ENCODE measurements at places on chromosomes 1 and 21. TPM values are rescaled to one million over a fixed set of nuclear protein-coding genes. Genes with fewer than 3 reads are reported as not detected.

LRRC7 gene
- total RNA-seq: 0.14 TPM

DNAJC6 gene
- total RNA-seq: 1.9 TPM

AMY1C gene
- total RNA-seq: not detected

CACHD1 gene
- 3.3 TPM for total RNA-seq

PRKAB2 gene
- 6.0 TPM for total RNA-seq

DNA sequence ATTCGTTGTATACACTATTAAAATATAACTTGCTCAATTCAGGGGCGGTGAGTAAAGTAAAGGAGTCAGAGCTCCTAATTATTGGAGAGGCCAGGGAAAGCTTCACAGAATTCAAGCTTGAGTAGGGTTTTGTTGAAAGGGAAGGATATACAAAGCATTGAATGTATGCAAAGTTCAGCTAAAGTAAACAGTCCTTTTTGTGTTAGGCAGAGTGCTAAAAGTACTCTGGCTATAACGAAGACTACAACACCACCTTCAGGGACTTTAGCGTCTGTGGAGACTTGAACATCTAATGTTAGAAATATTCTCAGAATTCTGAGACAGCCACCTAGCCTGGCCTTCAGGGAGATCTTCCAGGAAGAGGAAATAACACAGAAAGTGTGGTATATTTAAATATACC lies 1.1 kb downstream of the FALEC start:
- no peaks in the 10 kb centered on the region for H3K27me3 ChIP-seq
- no peak for DNase-seq
- no peaks in the 10 kb centered on the region for H3K36me3 ChIP-seq
- peaks cover 14% of the 10 kb centered on the region for H3K4me1 ChIP-seq
- H3K4me3 ChIP-seq: peak overlapping the region; percentile 84
- no peak overlapping the region for H3K27ac ChIP-seq

DNA sequence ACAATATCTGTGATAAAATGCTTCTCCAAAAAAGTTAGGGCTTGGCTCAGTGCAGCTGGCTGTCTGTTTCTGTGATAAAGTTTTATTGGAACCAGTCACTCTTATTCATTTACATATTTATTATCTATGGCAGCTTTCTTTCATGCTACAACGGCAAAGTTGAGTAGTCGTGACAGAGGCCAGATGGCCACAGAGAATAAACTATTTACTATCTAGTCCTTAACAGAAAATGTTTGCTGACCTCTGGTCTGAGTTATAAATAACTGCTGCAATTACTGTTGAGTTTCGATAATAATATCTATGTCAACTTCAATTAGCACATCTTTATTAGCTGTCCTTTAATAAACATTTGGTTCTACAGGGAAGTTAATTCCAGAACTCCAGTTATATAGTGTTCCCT lies 180.2 kb upstream of the RUNX1 start:
- H3K4me1 ChIP-seq: peaks cover 22% of the 10 kb centered on the region
- H3K4me3 ChIP-seq: no peak overlapping the region
- no peak for DNase-seq
- H3K27me3 ChIP-seq: no peaks in the 10 kb centered on the region

DNA sequence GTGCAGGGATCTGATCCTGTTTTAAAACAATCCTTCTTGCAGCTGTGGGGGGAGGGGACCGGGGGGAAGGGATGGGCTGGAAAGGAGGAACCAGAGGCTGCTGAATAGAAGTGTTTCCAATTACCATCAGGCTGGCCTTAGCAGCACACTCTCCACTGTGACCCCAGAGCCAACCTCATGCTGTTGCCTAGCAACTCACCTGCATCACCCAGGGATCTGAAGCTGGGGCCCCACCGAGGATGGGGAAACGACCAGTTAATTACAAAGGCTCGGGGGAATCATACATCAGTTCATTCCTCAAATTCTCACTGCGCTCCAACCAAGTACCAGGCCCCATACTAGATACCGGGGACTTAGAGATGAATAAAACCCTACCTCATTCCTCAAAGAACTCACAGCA lies 11.9 kb upstream of the GPX7 start:
- H3K4me3 ChIP-seq: no peak overlapping the region
- no peaks in the 10 kb centered on the region for H3K27me3 ChIP-seq
- peaks cover 4% of the 10 kb centered on the region for H3K4me1 ChIP-seq
- no peaks in the 10 kb centered on the region for H3K36me3 ChIP-seq
- H3K27ac ChIP-seq: no peak overlapping the region

DNA sequence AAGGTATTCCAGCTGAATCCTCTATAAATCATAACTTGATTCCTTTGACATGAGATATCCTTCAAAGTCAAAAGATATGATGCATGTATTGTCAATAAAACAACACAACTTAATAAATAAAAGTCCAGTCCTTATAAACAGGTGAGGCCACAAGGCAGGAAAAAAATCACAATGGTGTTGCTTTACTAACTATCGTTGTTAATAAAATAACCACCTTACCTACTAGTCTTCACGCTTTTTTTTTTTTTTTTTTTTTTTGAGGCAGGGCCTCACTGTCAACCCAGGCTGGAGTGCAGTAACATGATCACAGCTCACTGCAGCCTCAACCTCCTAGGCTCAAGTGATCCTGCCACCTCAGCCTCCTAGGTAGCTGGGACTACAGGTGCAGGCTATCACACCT lies at the start of gene TMEM81:
TMEM81 (minus strand) TSS at position 101 of the 400 bp plus-strand sequence. CDS start 140 bp downstream, outside the sequence.
- DNase-seq: no peak
- no peaks in the 10 kb centered on the region for H3K4me1 ChIP-seq
- no peak within 1 kb of the TSS for H3K4me3 ChIP-seq
- no peak within 1 kb of the TSS for H3K27ac ChIP-seq
- H3K27me3 ChIP-seq: no peaks in the 10 kb centered on the region

DNA sequence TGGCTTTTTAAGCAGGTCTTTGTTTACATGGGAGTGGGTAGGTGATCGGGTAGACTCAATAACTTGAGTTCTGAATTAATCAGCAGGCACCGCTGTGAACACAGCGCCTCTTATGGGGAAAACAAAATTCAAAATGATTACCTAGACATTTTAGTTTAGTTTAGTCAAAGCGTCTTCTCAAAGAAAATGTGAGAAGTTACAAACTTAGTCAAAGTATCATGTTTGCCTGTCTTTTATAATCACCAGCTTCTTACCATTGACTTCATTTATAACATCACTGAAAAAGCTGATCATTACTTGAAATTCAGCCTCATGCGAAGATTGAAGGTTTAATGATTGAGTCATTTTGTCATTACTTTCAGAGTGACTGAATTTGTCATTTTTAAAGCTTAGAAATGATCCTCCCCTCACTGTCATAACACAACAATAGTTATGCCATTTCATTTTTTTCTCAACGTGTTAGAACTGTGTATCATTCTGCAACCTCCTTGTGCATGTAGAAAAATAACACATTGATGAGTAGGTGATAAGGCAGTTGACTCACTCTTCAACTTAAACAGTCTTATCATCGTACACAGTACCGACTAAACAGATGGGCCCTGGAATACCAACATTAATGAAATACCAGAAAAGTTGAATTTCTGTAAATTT lies 188.5 kb downstream of the NFIA start:
- no peak for DNase-seq
- peaks cover 2% of the 10 kb centered on the region for H3K4me1 ChIP-seq
- no peaks in the 10 kb centered on the region for H3K27me3 ChIP-seq
- no peak overlapping the region for H3K27ac ChIP-seq
- no peak overlapping the region for H3K4me3 ChIP-seq
- H3K36me3 ChIP-seq: no peaks in the 10 kb centered on the region

DNA sequence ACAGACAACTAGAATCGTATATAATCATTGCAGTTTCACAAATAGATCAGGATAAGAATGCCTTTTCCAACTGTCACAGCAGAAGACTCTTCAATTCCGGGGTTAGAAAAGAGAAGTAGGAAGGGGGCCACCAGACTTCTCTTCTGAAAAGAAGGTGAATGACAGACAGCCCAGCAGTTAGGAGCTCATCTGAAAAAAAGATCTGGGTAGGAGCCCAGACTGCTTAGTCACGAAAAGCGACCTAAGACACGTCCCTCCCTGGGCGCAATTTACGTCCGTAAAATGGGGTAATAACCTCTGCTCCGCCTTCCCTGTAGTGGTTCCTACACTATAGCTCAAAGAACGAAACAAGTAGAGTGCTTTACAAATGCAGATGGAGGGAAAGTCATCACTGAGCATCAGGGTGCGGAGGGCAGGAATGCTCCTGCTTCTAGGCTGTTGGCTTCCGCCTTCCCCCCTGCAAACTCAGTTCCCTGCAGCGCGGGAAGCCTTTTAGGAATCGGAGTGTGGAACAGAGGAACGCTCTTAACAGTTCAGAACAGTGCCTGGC lies 582 bp downstream of the ORC1 start:
- peak overlapping the region; percentile 100 for H3K27ac ChIP-seq
- DNase-seq: peak; percentile 42
- peaks cover 65% of the 10 kb centered on the region for H3K36me3 ChIP-seq
- H3K27me3 ChIP-seq: no peaks in the 10 kb centered on the region

DNA sequence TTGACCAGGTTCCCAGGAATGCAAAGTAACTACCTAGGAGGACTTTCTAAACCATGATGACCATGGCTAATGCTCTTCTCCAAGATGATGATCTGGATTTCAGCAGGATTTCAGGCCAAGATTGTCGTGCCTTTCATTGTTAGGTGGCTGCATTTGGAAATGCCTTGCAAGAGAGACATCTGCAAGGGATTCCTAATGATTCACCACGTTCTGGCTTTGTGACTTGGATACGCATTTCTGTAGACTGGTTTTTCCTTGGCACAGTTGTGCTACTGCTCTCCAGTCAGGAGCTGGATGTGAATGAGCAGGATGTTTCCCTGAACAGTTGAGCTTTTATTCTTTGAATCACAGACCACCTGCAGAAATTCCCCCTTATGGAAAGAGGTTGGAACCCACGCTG lies 212.4 kb downstream of the BACH1 start:
- H3K27ac ChIP-seq: no peak overlapping the region
- H3K36me3 ChIP-seq: peaks cover 40% of the 10 kb centered on the region
- no peak for DNase-seq
- peaks cover 4% of the 10 kb centered on the region for H3K4me1 ChIP-seq
- H3K27me3 ChIP-seq: no peaks in the 10 kb centered on the region

GRCh38 chr1:29305943-29306342 lies 69.6 kb downstream of the PTPRU start:
- no peak overlapping the region for H3K4me3 ChIP-seq
- no peaks in the 10 kb centered on the region for H3K36me3 ChIP-seq
- H3K4me1 ChIP-seq: no peaks in the 10 kb centered on the region

- no peak for DNase-seq
- no peak overlapping the region for H3K27ac ChIP-seq
- no peaks in the 10 kb centered on the region for H3K4me1 ChIP-seq
- H3K27me3 ChIP-seq: peaks cover 4% of the 10 kb centered on the region
- no peaks in the 10 kb centered on the region for H3K36me3 ChIP-seq
Measured at GRCh38 chr1:117147856-117148588, 26.5 kb upstream of the TRIM45 start.

- no peaks in the 10 kb centered on the region for H3K27me3 ChIP-seq
- no peak for DNase-seq
- H3K36me3 ChIP-seq: no peaks in the 10 kb centered on the region
- peak overlapping the region; percentile 21 for H3K27ac ChIP-seq
- no peak overlapping the region for H3K4me3 ChIP-seq
- H3K4me1 ChIP-seq: peaks cover 56% of the 10 kb centered on the region
Measured at GRCh38 chr1:116321766-116322175, 51.3 kb upstream of the ATP1A1 start.

- no peak for DNase-seq
- peaks cover 2% of the 10 kb centered on the region for H3K36me3 ChIP-seq
- H3K27me3 ChIP-seq: no peaks in the 10 kb centered on the region
- H3K27ac ChIP-seq: peak overlapping the region; percentile 95
Measured at GRCh38 chr1:76269155-76269554, 194.6 kb downstream of the ST6GALNAC3 start.

GRCh38 chr1:230423951-230424350 lies 2.2 kb downstream of the PGBD5 start:
- H3K27ac ChIP-seq: no peak overlapping the region
- no peak for DNase-seq
- no peak overlapping the region for H3K4me3 ChIP-seq

GRCh38 chr1:67261680-67262079 lies 46.0 kb upstream of the IL12RB2 start:
- H3K4me1 ChIP-seq: peaks cover 31% of the 10 kb centered on the region
- no peaks in the 10 kb centered on the region for H3K27me3 ChIP-seq
- no peak for DNase-seq
- H3K27ac ChIP-seq: no peak overlapping the region
- no peaks in the 10 kb centered on the region for H3K36me3 ChIP-seq

Measured in activated naive CD8-positive, alpha-beta T cell treated with anti-CD3 and anti-CD28 coated beads for 36 hours (primary cell).